ENCODE measurements at places on chromosomes 3 and 15.
A peak's percentile ranks its signal among the peaks of the same experiment; 100 is the strongest.

DNA sequence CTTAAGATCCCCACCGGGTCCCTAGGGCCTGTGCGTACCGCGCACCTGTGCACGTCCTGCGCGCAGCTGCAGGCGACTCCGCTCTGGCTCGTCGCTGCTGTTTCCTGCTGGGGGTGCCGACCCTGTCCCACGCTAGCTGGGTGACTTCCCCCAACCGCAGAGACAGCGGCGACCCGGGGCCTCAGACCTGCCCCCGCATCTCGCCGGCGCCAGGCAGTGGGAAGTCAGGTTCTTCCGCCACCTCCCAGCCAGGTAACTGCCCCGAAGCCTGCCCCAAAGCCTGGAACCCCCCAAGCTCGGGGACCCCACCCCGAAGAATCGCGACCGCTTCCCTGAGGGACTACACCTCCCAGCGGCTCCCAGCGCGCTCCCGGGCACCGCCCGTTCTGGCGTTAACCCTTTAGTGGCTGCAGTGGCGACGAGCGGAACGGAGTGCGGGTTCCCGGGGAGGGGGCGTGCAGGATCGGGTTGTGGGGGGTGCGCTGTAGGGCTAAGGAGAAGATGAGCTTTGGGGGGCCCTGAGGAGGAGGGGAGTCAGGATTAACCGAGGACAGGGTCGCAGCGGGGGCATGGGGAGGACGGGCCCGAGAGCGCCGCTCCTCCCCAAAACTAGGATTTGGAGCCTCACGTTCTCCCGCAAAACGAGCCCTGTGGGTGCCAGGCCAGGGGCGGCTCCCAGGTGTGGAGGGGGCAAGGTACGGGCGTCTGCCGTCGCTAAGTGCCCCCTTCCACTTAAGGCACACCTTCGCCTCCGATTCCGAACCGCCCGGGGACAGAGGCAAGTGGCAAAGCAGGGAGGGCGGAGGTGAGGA, 589 bp downstream of the NEIL1 start:
- peak; percentile 74 for DNase-seq

DNA sequence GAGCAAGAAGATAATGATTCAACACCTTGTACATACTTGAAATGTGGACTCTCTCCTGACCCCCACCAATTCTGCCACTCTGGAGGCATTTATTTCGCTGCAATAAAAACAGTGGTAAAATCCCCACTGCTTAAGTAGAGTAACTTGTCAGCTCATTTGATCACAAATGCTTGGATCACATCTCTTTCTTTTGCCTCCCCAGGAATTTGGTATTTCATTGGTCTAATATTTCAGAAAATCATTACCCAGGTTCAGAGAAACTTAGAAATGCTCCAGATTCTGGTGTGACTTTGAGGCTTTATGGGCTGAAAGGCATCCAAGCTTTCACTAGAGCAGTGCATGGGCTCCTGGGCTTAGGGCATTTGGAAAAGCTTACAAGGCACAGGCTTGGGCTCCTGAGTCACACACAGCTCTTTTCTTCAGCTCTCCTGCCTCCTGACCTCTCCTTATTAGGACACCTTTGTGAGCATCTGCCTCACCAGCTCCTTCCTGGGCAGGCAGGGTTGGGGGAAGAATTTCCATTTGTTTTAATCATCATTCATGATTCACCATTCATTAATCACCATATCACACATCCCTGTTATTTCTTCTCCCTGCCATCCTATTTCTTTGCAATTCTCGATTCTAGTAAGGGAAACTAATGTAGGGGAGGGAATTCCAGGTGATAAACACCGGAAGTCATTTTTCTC, 22.5 kb downstream of the CDCP1 start:
- no peak for DNase-seq

DNA sequence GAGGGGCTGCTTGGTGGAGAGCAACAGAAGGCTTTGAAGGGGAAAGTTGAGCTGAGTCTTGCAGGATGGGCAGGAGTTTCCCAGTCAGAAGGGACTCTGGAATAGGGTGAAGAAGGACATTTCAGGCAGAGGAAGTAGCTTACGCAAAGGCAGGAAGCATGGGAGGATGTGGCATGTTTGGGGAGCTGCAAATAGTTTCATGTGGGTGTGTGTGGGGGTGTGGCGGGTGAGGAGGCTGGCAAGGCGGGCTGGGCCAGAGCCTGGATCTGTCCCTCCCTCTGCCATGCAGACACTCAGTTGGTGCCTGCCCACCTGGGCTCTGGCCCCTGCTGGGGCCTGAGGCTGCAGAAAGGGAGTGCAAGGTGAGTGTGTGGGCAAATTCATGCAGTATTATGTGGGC, 10.4 kb downstream of the TEX264 start:
- DNase-seq: no peak

GRCh38 chr3:45124956-45125355, 21.2 kb downstream of the CDCP1 start:
- no peak for DNase-seq

DNA sequence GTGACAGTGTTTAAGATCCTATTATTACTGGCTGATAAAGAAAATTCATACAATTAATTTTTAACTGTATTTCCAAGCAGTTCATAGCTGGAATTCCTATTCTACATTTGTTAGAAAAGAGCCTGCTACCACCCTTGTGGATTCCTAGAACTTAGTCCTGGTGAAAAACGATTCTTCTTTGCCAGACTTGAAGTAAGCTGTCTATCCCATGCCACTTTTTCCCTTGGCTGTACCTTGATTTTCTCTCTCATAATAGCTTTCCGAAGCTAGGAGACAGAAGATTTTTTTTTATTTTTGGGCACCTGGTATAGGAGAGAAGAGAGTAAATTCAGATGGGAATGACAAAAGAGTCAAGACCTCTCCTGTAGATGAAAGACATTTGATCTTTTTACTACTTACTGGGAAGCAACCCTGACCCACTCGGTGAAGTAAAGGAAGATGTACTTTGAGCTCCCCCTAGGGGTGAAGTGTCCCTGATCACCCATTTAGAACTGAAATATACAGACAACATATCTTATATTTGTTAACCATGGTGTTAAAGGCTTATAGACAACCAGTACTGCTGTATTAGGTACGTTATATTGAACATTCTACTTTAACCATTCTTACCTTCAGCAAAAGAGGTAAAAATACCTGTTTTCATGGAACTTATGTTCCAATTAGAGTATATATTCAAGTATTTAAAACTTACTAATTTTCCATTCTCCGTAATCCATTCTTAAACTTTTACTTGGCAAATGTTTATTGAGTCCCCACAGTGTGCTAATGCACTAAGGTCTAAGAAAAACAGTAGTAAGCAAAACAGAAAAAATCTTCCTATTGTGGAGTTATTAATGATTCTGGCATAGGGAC, 36.2 kb upstream of the C3orf38 start:
- DNase-seq: peak; percentile 45

GRCh38 chr15:69627548-69628158, 175.0 kb downstream of the RPLP1 start:
- DNase-seq: no peak

GRCh38 chr3:11134794-11135193, 19.5 kb upstream of the HRH1 start:
- no peak for DNase-seq

- no peak for DNase-seq
Measured at GRCh38 chr3:152556731-152557254, 278.1 kb upstream of the P2RY1 start.

DNA sequence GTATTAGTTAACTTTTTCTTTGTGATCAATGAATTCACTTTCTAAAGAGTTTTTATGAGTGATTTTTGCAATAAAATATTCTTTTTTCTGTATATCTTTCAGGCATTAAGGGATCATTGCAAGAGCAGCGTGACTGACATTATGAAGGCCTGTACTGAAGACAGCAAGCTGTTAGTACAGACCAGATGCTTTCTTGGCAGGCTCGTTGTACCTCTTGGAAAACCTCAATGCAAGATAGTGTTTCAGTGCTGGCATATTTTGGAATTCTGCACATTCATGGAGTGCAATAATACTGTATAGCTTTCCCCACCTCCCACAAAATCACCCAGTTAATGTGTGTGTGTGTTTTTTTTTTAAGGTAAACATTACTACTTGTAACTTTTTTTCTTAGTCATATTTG, 24.4 kb downstream of the SELENOT start:
- DNase-seq: no peak

DNA sequence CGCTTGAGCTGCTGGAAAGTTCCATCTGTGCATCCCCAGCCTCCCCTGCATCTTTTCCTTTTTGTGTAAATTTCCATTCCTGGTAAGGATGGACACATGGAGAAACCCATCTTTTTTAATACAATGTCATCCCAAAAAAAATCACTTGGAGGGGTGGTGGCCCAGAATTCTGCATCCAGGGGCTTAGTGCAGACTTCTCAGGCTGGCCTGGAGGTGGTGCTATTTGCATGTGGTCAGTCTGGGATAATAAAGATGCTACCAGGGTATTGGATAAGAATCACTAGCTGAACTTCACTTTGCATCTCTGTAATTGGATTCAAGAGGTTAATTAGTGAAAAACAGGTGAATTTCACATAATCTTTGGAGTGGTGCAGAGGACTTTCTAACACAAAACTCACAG, 1.8 kb upstream of the ZSCAN2 start:
- DNase-seq: peak; percentile 47

DNA sequence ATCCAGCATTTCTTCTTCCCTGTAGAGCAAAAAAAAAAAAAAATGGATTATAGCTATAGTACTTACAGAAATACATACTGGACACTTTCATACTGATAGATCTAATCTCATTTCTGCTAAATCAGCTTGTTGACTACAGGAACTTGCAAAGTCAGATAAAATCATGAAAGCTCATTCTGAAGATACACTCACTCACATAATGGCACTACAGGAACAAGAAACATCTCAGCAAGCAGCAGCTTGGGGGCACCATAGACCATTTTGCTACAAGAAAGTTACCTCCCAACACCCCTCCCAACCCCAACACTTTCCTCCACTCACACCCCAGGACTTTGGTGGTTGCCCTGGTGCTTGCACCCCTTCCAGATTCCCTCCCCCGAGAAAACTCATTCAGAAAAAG, 4.6 kb downstream of the MYH15 start:
- DNase-seq: no peak

DNA sequence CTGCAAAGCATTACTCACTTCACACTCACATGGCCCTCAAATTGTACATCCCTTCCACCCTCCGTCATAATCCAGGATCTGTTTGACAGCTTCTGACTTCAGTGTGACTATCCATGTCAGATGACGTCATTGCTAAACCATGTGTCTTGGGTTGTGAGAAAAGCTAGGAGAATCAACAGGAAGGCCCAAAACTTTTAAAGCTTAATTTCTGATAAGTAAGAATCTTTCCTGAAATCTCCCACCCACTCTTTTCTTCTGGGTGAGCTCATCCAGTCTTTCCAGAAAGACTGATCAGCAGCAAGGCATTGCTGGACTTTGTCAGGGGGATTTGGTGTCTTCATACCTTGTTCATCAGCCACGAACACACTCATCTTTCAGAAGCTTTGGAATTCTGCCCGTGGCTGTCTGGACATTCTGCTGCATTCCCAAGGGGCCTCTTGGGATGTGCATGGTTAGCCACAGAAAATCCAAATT, 11.5 kb upstream of the LMCD1 start:
- no peak for DNase-seq

DNA sequence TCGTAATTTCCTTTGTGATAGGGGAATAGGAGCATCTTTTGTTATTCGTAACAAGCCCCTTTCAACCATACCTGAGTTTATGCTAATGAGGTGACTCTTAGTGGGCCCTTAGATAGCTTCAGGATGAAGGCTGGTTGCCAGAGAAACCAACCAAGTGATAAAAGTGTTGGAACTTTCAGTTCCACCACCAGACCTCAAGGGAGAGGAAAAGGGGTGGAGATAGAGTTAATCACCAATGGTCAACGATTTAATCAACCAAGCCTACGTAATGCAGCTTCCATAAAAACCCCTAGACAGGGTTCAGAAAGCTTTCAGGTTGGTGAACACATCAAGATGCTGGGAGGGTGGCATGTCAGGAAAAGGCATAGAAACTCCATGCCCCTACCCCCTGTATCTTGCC, 33.0 kb downstream of the HERC1 start:
- no peak for DNase-seq

DNA sequence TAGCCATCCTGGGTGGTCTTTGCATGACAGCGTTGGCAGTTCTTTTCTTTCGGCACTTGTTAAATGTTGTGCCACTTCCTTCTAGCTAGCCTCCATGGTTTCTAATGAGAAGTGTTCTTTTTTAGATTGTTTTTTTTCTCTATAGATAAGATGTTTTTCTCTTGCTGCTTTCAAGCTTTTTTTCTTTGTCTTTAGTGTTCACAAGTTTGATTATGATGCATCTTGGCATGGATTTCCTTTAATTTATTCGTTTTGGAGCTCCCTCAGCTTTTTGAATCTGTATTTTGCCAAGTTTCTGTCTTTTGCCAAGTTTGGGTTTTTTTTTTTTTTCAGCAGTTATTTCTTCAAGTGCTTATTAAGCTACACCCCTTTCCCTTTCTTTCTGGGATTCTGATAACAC, 53.1 kb downstream of the TM2D3 start:
- peak; percentile 46 for DNase-seq

GRCh38 chr3:132348531-132348930, 31.3 kb downstream of the ACP3 start:
- DNase-seq: no peak

DNA sequence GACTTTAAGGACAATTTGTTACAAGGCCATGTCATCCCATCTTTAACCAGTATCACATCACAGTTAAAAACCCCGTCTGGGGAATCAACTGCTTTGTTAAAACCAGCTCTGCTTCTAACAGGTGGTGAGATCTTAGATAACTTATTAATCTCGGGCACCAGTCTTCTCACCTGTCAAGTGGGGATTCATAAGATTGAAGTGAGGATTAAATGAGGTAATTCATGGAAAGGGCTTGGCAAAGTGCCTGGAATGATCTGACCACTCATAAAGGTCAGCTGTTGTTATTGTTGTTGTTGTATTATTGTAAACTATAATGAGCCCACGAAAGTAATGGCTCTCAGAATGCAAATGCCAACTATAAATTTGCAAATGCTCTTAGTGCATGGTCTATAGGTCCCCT, 30.1 kb upstream of the SLC24A5 start:
- no peak for DNase-seq

- no peak for DNase-seq
Measured at GRCh38 chr3:187717572-187717971, 15.2 kb upstream of the RTP2 start.

GRCh38 chr3:123883111-123883510, 1.0 kb downstream of the MYLK start:
- DNase-seq: no peak

- no peak for DNase-seq
Measured at GRCh38 chr15:96031426-96032110, 298.9 kb upstream of the NR2F2 start.

DNA sequence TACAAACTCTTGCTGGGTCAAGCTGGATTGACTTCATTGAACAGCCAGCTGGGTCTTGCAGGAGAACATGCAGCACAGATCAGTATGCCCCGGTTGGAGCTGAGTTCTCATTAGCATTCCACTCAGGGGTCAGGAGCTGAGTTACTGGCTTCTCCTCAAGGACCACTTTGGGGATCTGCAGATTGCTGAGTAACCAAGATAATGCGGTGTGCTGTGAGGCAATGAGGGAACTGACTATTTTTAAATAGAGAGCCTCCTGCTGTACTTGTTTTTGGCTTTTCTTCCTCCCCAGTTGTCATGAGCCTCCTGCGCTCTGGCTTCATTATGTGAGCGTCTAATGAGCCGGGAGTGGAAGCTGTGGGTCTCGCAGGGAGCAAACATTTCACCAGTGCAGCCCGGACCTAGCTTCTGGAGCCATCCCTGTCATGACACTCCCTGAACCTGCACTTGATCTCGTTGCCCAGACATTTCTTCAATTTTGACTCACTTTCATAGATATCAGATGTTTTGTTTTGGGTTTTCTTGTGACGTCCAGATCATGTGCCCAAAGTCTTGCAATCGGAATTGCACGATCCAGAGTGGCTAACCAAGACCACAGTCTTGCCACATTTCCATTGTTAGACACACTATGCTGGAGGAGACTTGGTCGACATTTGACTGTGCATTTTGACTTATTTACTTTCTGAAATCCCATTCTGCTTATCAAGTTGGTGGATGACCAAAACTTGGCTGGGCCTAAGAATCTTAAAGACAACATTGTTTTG, 327.2 kb downstream of the LRTM1 start:
- DNase-seq: peak; percentile 60
